ENCODE measurements at places on chromosomes 4 and X.

DNA sequence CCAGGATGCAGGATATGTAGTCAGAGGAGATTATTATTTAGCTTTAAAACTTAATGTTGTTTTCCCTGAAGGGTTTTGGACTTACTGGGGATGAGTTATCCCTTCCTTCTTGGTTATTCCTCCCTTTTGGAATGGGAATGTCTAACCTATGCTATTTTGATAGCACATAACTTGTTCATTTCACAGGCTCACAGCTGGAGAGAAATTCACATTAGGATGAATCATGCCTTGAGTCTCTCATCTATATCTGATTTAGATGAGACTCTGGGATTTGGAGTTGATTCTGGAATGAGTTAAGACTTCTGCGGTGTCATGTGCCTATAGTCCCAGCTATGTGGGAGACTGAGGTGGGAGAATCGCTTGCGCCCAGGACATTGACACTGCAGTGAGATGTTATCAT, 81.1 kb downstream of the ATP11C start:
- no peak for DNase-seq

GRCh38 chr4:13540446-13541175, 3.7 kb downstream of the NKX3-2 start:
- peak; percentile 27 for DNase-seq

- DNase-seq = no peak
Observed at GRCh38 chr4:154720123-154720522, 23.7 kb upstream of the LRAT start.

- no peak for DNase-seq
Observed at GRCh38 chr4:105808750-105809041, 86.6 kb upstream of the NPNT start.

DNA sequence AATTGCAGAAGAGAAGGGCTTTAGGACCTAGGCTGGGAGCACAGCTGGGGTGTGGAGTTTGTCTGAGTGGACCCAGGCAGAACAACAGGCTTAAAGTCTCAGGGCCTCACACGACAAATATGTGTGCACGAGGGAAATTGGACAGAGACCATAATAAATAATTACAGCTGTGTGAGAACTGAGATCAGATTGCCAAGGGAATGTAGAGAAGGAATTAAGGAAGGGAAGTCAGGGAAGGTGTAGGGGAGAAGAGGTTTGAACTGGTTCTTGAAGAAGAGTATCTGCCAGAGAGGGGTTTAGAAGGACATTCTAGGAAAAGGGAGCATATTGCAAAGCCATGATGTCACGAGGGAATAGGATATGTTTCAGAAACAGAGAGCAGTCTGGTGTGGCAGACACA, 120.7 kb upstream of the TSPAN5 start:
- no peak for DNase-seq
